ENCODE measurements at places on chromosomes 16 and 17.

GRCh38 chr17:36825113-36825512 lies 112.2 kb upstream of the LHX1 start:
- H3K27me3 ChIP-seq = peaks cover 8% of the 10 kb centered on the region
- H3K4me1 ChIP-seq = no peaks in the 10 kb centered on the region
- H3K36me3 ChIP-seq = no peaks in the 10 kb centered on the region

DNA sequence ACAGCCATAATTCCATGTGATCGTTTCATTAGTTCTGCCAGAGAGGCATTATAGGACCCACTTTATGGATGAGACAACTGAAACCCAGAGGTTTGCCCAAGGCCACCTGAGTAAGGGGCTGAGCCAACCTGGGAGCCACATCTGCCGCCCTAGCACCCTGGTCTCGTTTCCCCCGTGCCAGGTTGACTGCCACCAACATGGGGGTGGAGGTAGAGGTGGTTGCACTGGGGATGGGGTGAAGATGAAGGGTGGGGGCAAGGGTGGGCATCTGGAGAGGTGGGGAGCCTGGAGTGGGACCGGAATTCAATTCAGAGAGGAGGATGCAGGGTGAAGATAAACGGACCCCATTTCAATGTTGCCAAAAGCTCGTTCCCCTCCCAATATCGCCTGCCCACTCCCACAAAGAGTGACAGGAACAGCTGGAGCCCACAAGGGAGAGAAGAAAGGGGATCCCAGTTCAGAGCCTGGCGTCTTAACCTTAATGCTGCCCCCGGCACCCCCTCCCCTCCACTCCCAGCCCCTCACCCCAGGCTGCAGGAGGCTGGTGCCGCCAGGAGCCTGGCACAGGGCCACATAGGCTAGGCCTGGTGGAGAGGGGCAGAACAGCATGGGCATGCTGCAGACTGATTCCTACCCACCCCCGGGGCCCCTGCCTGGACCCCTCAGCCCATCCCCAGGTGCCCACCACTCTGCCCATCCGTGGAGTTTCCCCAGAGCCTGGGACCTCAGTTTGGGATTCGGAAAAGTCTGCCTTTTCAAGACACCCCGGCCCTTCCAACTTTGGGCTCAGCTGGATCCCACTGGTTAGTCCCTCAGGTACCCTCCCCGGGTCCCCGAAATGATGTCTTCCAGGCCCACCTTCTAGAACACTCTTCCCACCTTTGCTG lies 29.6 kb downstream of the NGFR start:
- no peaks in the 10 kb centered on the region for H3K36me3 ChIP-seq
- DNase-seq = no peak
- H3K4me3 ChIP-seq = no peak overlapping the region
- H3K27me3 ChIP-seq = peaks cover 35% of the 10 kb centered on the region
- peaks cover 21% of the 10 kb centered on the region for H3K4me1 ChIP-seq

DNA sequence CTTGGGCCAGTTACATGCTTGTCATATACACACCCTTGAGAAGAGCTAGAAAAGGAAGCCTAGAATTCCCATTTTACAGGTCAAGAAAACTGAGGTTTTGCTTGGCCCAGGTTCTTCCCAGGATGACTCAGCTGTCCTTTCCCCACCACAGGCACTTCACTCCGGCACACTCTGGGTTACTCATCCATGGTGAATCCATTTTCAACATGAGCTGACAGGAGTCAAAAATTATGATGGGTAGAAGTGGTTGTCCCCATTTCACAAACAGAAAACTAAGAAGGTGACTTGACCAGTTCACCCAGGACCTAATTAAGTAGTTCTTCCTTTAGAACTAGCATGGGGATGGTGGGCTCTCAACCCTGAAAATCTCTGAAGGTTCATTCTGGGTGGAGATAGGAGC lies 67.2 kb downstream of the USP22 start:
- DNase-seq = no peak
- no peaks in the 10 kb centered on the region for H3K27me3 ChIP-seq
- no peak overlapping the region for H3K4me3 ChIP-seq
- no peaks in the 10 kb centered on the region for H3K36me3 ChIP-seq

DNA sequence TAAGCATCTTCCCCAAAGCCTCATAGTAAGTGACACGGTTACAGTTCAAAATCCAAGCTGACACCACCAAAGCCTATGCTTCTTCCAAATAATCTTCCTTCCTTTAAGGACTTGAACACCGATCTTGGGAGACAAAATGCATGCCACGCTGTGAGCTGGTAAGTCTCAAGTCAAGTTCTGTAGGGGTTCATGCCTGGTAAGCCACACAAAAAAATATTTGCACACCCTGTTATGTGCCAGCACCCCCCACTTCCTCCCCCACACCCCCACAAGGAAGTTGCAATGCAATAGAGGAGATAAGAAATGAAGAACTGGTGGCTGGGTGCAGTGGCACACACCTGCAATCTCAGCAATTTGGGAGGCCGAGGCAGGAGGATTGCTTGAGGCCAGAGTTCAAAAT lies 5.6 kb downstream of the NOG start:
- no peak overlapping the region for H3K27ac ChIP-seq
- H3K27me3 ChIP-seq = peaks cover 48% of the 10 kb centered on the region
- H3K4me3 ChIP-seq = no peak overlapping the region
- H3K36me3 ChIP-seq = no peaks in the 10 kb centered on the region
- H3K4me1 ChIP-seq = peaks cover 47% of the 10 kb centered on the region
- DNase-seq = no peak

GRCh38 chr17:46853896-46854444 lies 2.6 kb downstream of the WNT9B start:
- peaks cover 52% of the 10 kb centered on the region for H3K27me3 ChIP-seq
- no peak overlapping the region for H3K4me3 ChIP-seq
- H3K4me1 ChIP-seq = peaks cover 5% of the 10 kb centered on the region
- no peak overlapping the region for H3K27ac ChIP-seq

- DNase-seq = peak; percentile 14
- no peaks in the 10 kb centered on the region for H3K27me3 ChIP-seq
- H3K4me1 ChIP-seq = peaks cover 53% of the 10 kb centered on the region
- peaks cover 2% of the 10 kb centered on the region for H3K36me3 ChIP-seq
- peak overlapping the region; percentile 53 for H3K27ac ChIP-seq
Observed at GRCh38 chr16:17454162-17454730, 16.5 kb downstream of the XYLT1 start.

DNA sequence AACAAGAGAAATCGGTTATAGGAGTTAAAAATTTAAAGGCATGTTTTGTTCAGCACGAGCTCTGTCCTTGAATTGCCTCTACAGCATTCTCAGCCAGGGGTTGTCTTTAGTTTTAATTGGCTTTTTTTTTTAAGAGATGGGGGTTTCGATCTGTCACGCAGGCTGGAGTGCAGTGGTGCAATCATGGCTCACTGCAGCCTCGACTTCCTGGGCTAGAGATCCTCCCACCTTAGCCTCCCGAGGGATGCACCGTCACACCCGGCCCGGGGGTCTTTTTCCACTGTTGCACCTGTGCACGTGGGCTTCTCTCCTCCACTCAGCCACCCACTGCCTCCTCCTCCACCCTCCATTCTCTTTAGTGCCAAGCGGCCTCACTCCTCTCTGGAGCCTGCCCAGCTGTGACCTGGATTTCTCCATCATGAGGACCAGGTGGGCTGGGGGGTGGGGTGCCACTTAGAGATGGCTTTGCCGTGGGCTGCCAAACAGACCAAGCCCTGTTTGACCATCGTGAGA lies 106.8 kb upstream of the SEC14L1 start:
- H3K4me3 ChIP-seq = no peak overlapping the region
- H3K27me3 ChIP-seq = no peaks in the 10 kb centered on the region
- H3K36me3 ChIP-seq = no peaks in the 10 kb centered on the region
- DNase-seq = no peak
- no peaks in the 10 kb centered on the region for H3K4me1 ChIP-seq
